Vagina (tissue), 2 donors: ENCODE measurements at places on chromosomes 13 and 19.

- no peak for DNase-seq
These were observed 43.6 kb downstream of the POLR1D start for GRCh38 chr13:27665333-27665732.

GRCh38 chr13:20514866-20515265 is 10.8 kb downstream of the CRYL1 start:
- no peak for DNase-seq

DNA sequence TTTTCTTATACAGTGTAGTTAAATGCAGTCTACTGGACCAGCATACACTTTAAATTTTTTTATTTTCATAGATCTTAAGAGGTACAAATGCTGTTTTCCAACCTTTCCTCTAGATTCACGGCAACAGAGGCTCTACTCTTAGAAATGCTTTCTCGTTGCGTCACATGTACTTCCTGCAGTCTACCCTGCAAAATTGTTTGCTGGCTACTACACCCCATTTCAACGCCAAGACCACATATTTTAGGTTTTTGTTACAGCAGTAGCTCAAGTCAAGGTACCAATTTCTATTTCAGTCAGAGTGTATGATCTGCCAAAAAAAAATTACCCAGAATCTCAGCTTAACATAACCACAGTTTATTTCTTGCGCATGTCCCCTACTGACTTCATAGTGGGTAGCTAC is 94.1 kb downstream of the TNFSF13B start:
- DNase-seq = no peak

DNA sequence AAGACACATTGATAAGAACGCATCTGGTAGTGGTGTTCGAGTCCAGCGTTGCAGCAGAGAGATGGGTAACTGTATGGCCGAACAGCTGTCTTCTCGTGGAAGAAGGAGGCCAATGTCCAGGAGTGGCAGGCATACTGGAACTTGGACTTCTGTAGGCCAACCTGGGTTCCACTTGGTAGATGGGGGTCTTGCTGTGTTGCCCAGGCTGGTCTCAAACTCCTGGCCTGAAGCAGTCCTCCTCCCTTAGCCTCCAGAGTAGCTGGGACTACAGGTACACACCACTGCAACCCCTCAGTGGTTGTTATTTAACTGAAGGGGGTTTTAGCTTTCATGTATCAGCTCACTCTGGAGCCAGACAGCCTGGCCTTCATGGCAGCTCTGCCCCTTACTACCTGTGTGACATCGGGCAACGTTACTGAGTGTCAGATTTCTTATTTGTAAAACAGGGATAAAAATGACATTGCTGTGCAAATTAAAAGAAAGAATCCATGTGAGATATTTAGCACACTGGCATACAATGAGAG is 2.4 kb upstream of the UQCRFS1 start:
- no peak for DNase-seq

DNA sequence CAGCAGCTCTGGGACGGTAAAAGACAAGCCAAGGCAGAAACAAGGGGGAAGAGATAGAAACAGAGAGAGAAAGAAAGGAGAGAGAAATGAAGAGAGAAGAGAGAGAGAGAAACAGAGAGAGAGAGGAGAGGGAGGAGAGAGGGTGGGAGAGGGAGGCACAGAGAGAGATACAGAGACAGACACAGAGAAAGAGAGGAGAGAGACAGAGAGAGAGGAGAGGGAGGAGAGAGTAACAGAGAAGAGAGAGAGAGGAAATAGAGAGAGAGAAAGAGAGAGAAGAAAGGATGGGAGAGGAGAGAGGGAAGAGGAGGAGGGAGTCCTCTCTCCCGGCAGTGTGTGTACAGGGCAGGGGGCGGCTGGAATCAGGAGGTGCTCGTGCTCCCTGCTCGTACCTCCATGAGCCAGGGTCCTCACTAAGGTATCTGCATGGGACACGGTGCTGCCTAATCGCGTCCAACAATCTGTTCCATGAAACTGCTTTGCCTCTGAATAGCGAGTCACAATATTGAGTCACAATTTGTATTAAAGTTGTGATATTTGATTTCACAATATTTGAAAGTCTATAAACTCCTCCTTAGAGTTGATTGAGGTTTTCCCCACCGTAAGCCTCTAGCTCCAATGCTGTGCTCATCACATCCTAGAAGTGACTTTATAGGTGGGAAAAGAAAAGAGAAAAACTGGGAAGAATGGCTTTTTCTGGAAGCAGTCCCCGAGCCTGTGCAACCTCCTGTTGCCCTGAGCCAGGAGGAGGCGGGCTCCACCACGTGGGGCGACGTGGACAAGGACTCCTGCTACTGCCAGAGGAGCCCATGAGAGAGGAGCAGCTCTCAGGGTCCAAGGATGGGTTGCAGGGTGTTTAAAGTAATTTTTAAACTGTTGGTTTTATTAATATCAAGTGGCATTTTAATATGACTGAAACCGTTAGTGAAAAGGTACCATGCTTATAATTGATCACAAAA is 81.7 kb upstream of the ARHGEF7 start:
- DNase-seq = no peak

DNA sequence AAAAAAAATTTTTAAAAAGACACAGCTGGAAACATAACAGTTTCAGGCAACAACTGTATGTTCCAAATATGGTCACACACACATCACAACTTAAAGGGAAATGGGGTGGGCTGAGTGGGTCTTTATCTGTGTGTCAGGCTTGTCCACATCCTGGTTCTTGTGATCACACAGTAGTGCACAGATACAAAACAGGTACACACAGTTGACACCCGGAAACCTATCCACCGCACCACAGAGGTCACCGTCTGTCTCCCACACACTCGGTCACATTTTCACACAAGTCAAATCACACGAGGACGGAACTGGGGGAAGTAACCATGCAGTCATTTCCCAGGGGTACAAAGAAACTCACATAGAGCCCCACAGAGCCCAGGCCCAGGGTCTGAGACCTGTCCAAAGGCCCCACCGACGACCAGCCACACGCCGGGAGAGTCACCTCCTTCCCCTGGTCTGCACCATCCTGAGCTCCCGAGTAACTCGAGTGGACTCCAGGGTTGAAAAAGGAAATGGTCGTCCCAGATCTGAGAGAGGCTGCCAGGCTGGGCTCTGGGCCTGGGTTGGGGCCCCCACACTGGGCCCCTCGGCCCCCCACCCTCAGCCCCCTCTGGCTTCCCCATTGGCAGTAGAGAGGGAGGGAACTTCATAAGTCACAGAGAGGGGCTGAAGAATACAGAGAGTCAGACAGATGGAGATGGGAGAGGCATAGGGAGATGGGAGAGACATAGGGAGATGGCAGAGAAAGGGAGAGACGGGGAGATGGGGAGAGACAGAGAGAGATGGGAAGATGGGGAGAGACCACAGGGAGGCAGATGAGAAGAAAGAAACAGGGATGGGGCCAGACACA is 1.3 kb upstream of the PPAN start:
- peak; percentile 85 for DNase-seq

GRCh38 chr13:106159295-106160195 is 375.9 kb downstream of the EFNB2 start:
- DNase-seq = no peak
